NB4 (cell line): ENCODE measurements at places on chromosomes 5 and 9.

DNA sequence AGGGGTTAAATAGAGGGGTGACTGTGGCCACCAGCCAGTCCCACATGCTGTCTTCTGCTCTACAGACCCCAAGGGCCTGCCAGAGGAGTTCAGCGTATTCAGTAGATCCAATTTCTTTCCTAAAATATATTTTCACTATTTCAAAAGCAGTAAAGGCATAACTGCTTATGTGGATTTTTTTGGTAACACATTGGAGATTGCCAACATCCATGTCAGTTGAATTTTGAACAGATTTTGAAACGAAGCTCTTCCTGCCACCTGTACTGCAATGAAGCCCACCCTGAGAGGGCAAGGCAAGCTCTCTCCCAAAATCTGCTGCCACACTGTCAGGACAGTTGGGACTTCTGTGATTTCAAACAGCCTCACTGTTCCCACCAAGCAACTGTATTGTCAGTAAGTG, 37.1 kb upstream of the SARDH start:
- no peak for DNase-seq

- DNase-seq, result no peak
Observed at GRCh38 chr9:78130853-78131252, 99.2 kb upstream of the GNAQ start.

GRCh38 chr9:126635661-126636439, 22.1 kb downstream of the LMX1B start:
- DNase-seq, result peak; percentile 12

- DNase-seq, result no peak
Observed at GRCh38 chr5:151141535-151141934, 16.0 kb downstream of the ANXA6 start.

GRCh38 chr9:16306586-16306985, 563.9 kb downstream of the BNC2 start:
- DNase-seq, result no peak

DNA sequence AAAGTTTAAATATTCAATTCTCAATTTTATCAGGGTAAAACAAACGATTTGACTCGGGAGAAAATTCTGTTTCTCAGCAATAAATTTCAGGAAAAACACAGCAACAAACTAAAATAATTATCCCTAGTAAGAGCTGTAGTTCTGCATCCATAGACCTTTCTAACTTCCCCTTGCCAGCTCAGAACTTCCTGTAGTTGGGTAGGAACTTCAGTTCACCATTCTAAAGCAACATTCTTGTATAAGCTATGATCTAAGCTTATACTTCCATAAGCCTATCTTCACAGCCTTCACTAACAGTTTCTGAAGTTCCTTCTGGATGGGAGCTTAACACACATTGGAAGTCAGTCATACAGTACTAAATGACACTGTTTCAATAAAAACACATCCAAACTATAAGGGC, 96.6 kb downstream of the UBAP2 start:
- peak; percentile 41 for DNase-seq

GRCh38 chr5:4882186-4882585, 257.9 kb upstream of the ADAMTS16 start:
- DNase-seq, result no peak

DNA sequence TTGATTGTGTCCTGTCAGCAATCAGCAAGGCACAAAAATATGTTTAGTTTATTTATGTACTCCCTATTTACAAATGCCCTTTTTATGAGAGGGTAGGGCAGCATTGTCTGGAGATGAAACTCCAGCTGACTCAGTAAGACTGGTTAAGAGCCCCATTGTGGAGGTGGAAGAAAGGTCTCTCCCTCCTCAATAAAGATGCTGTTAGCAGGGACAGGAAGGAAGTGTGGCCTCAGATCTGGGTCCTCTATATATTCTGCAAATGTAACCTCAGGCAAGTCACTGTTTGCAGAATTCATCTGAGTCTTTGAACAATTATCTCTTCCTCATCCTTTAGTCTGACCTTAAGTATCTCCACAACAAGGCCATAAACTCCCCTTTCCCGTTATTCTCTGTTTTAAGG, 48.3 kb upstream of the TRAF1 start:
- peak; percentile 13 for DNase-seq

GRCh38 chr5:163870441-163870840, 365.0 kb downstream of the MAT2B start:
- DNase-seq, result no peak

GRCh38 chr9:90767523-90768100, 34.0 kb upstream of the SYK start:
- DNase-seq, result peak; percentile 14

DNA sequence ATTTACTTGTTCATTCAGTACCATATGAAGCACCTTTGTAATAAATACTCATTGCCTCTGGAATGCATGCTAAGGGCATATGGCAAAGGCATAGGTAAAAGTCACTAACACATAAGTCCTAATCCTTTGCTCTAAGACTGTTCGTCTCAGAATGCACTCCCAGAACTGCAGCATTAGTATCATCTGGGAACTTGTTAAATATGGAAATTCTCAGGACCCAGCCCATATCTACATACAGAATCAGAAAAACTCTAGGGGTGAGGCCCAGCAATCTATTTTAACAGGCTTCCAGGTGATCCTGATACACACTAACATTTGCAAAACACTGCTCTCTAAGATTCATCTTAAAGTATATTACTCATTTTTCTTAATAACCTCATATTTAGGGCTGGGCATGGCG, 113.8 kb upstream of the CDH6 start:
- no peak for DNase-seq

DNA sequence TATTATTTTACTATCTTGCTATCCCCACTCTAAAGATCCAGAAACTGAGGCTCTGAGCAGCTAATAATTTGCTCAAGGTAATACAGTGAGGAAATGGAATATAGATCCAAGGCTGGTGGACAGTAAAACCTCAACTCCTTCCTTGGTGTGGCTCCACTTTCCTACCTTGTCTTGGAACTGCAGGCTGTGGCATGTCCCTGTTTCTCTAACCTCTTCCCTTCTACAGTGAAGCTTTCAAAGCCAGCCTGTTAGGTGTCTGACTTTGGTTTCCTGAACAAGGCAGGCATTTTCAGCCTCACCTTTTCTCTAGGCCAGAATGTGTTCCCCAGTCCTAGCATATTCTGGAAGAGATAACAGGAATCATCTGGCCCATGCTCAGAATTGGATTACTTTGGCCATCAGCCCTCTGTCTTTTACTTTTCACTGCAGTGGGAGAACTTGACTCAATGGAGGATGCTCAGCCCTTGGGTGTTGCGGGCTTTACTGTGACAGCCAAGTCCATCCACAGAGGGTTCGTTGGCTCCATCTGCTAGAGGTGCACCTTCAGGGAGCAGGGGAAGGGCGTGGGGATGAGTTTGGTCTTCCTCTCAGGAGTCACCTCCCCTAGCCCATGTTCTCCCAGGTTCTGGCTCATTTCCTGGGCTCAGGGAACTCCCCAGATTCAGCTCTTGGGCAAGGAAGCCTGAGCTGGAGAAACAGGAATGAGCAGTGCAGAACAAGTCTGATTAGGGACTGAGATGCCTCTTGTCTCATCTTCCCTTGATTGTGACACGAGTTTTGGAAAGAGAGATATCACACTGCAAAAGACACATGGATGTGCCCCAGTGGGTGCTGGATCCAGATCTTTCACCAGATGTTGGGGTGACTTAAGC, 1.1 kb downstream of the NIPAL4 start:
- DNase-seq, result no peak

GRCh38 chr9:129405089-129405826, 215.6 kb downstream of the C9orf50 start:
- DNase-seq, result no peak

GRCh38 chr9:83403527-83404238, 134.5 kb downstream of the FRMD3 start:
- DNase-seq, result no peak

- DNase-seq, result no peak
Observed at GRCh38 chr9:34070606-34071324, 22.1 kb upstream of the UBAP2 start.

- no peak for DNase-seq
Observed at GRCh38 chr5:82306151-82306550, 28.0 kb upstream of the RPS23 start.

DNA sequence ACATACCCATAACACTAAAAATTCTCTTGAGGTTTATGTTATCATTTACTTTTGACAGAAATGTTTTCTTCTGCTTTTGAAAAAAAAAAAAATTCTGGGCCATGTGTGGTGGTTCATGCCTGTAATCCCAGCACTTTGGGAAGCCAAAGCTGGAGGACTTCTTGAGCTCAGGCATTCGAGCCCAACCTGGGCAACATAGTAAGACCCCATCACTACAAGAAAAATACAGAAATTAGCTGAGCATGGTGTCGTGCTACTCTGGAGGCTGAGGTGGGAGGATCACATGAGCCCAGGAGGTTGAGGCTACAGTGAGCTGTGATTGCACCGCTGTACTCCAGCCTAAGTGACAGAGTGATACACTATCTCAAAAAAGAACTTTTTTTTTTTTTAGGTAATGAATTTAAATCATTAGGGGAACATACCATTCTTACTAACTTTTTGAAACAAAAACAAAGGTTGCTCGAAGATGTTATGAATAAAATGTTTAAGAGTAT, 148.8 kb upstream of the DMRT1 start:
- no peak for DNase-seq

DNA sequence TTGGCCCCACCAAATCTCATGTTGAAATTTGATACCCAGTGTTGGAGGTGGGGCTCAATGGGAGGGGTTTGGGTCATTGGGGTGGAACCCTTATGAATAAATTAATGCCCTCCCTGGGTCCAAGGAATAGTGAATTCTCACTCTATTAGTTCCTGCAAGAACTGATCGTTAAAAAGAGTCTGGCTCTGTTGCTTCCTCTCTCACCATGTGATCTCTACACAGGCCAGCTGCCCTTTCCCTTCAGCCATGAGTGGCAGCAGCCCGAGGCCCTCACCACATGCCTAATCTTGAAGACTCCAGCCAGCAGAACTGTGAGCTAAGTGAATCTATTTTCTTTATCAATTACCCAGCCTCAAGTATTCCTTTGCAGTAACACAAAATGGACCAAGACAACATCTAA, 106.0 kb downstream of the CAAP1 start:
- no peak for DNase-seq

DNA sequence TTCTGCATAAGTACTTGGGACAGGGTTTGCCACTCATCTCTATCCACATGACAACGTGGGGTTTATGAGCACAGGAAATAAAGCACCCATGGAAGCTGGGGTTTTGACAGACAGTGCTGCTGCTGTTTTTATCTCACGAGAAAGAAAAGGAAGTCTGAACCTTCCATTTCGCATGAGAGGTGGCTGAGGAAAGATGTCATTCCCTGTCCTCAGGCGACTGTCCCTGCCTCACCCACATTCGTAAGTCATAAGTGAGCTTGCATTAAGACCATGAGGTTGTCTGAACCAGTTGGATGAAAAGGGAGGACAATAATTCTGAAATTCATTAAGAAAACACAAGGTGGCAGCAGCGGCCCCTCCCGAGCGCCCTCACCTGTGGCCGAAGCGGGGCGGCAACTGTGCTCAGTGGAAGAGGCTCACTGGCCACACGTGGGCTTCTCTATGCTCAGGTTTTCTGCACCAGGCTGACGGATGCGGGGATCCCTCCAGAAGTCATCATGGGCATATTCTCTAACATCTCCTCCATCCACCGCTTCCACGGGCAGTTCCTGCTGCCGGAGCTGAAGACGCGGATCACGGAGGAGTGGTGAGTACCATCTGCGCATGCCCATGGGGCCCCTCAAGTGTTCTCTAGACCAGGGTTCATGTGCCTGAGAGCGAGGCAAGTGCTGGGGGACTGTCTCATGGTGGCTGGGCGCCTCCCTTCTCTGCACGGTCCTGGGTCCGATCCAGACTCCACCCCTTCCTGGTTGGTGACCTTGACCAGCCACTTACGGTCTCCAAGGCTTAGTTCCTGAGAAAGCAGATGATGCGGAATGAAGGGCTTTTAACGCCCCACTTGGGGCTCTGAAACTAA, 54.7 kb upstream of the SUSD3 start:
- DNase-seq, result peak; percentile 68

GRCh38 chr9:117733465-117733864, 29.3 kb downstream of the TLR4 start:
- no peak for DNase-seq

DNA sequence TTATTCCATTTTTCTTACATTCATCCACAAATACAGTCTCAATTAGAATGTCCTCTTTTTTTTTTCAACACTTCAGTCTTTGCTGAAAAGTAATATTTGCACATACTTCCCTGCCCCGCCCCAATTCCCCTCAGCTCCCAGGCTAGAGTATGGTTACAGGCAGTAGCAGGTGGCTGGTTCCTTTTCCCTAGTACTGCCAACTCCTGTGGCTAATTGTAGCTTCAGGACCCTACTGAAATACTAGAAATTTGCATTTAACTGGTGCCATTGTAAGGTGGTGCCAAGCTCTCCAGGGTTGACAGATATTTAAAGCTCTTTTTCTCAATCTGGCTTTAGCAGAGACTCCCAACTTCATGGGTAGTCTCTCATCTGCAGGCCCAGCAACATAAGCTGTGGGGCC, 80.3 kb downstream of the FAM81B start:
- DNase-seq, result no peak

GRCh38 chr5:159642379-159642778, 273.9 kb upstream of the ADRA1B start:
- DNase-seq, result no peak

DNA sequence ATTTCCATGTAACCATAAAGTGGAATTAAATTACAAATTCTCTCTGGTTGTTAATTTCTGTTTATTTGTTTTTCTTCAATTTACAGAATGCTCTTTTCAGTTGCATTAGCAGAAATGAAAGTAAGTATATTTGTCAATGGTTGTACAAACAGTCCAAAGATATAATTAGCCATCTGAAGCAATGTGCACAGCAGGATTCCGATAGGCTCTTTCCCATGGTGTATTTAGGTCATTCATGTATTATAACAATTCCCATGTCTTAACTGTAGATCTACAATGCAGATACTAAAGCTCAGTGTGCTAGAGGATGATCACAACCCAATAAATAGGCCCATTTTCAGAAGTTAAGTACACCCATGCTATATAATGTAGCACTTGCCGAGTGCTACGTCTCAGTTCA, 43.8 kb downstream of the RECK start:
- DNase-seq, result no peak
